Stimulated activated CD4-positive, alpha-beta T cell treated with anti-CD3 and anti-CD28 coated beads, Interleukin-1b, Interleukin-23, amount 100 ng/mL, for 48 hours (primary cell): ENCODE measurements at places on chromosomes 2 and 18.

DNA sequence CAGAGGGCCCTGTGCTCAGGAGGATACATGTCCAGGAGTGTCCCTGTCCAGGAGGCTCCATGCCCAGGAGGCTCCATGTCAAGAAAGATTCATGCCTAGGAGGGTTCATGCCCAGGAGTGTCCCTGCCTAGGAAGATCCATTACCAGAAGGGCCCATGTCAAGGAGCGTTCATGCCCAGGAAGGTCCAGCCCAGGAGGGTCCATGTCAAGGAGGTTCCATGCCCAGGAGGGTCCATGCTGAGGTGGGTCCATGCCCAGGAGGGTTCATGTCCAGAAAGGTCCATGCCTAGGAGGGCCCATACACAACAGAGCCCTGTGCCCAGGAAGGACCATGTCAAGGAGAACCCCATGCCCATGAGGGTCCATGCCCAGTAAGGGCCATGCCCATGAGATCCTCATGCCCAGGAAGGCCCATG is 7.0 kb downstream of the GPR35 start:
- no peak for DNase-seq

- no peak for DNase-seq
Measured at GRCh38 chr2:144572977-144573376, 53.1 kb upstream of the ZEB2 start.

DNA sequence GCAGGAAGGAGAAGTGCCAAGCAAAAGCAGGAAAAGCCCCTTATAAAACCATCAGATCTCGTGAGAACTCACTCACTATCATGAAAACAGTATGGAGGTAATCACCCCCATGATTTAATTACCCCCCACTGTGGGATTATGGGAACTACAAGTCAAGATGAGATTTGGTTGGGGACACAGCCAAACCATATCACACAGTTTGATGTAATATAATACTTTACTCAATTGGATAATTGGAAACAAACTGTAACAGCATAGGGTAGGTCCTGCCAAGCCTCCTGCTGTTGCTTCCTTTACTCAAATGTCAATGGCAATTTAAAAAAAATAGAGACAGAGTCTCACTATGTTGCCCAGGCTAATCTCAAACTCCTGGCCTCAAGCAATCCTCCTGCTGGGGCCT is 15.5 kb upstream of the METTL21A start:
- DNase-seq: no peak

DNA sequence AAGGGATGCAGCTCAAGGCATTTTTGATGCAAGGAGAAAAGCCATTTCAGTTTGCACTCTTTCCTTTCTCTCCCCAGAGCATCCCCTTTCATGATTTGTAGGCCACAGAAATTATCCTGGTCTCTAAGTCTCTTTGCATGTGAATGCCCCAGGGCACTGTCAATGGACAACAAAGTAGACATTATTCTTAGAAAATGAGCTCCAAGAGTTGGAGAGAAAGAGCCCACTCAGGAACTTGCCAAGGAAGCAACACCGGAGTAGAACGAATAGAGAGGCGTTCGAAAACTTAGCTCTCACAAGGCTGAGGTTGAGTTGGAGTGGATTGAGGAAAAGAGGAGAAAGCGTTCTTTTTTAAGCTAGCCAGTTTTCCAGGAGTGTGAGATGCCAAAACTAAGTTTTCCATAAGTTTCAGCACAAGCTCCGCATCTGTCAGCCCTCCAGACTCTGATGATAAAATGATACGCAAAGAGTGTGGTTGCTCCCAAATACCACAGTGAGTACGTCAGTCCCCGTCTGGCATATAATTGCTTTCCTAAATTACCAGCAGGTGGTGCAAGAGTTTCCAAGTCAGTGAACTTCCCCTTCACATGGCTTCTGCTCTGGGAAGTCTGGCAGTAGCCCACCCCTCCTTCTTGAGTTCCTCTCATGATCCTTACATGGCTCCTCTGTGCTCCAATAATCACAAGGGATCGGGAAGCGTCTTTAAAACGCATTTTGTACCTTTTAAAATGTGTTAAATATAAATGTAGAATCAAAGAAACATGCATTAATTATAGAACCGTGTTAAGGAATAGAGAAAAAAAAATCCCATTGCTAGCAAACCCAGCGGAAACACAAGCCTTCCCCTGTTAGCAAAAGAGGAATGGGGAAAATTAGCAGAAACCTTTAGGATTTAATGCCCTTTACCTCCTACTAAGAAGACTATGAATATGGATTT is 1060.6 kb upstream of the FANCL start:
- DNase-seq: no peak

DNA sequence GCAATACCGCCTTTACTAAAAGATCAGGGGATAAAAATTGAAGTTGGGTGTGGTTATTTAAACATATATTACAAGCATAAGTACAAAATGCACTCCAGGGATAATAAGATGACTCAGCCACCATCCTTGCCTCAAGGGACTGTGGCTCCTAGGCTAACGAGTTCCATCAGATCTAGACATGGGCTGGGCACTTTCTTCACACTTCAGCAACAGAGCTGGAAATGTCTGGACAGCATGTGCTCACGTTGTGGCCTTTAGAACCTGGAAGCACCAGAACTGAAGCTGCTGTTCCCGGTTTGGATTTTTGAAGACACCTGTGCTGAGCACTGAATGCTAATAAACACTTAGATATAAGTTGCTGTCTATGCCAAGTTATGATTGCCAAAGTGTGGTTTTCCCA is 384.2 kb upstream of the SALL3 start:
- DNase-seq: no peak

GRCh38 chr2:215604606-215605005 is 168.7 kb upstream of the FN1 start:
- DNase-seq: no peak

DNA sequence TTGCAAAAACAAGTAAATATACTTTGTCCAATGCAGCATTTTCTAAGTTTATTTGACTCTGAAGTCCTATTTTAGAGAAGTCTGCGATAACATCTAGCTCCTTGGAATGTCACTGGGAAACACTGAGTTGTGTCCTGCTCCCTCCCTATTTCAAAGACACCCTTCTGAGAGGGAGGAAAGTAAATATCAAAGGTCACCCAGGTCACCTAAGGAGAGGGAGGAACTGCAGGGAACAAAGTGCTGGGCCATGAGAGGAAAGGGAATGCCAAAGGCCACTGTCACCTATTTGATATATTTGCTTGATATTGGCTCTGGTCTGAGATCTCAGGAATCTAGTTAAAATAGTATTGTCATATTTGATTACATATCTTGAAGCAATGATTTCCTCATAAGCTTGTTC is 201.3 kb downstream of the GCA start:
- no peak for DNase-seq

GRCh38 chr2:6449343-6449742 is 416.4 kb downstream of the CMPK2 start:
- DNase-seq: no peak

DNA sequence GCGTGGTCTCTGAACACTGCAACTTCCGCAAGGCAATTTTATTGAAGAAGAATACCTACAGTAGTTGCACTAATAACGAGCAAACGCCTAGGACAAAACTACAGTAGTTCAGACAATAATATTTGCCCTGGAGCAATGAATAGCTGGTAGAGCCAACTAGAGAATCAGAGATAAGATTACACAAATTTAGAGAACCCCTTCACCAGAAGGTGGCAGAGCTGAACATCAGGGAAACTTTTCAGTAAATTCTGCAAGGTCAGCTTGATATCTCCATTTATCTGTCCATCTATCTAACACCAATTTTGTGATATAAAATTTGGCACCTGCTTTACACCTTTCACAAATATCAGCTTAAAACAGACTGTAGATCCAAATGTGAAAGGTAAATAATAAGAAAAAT is 43.8 kb downstream of the CDH19 start:
- DNase-seq: no peak

- no peak for DNase-seq
Measured at GRCh38 chr2:46697830-46698323, 217.7 kb downstream of the MCFD2 start.

DNA sequence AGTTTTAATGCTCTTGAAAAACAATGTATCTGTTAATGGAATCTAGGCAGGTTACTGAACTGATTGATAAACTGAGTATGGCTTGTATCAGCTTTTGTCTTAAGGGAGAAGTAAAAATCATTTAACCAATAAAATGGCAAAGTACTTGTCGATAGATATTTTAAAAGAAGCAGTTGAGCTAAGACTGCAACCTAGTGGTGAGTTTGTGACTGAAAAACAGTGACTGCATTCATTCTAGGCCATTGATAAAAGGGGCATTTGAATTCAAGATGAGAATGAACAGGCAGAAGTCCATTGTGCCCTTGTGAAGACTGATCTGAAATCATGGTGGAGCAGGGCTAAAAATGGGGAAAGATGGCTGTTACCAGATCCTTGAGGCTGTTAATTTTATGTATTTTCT is 59.4 kb upstream of the MSTN start:
- DNase-seq: no peak

DNA sequence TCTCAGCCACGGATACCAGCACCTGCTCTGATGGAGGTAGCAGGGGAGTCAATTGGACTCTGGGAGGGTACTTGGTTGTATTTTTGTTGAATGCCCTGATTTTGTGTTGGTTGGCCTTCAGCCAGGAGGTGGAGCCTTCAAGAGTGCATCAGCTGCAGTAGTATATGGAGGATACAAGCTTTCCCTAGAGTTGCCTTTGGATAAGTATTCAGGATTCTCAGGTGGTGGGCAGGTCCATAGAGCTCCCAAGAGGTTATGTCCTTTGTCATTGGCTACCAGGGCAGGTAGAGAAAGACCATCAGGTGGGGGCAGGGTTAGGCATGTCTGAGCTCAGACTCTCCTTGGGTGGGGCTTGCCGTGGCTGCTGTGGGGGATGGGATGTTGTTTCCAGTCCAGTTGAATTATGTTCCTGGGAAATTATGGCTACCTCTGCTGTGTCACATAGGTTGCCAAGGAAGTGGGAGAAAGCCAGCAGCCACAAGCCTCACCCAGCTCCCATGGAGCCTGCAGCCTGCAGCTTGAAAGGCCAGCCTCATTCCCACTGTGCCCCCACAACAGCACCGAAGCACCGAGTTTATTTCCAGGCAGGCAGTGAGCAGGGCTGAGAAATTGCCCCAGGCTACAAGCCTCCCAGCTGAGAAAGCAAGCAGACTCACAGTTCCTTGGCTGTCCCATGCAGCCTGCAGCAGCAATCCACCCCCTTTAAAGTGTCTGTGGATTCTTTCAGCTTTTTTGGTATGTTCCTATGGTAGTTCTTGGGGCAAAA is 38.6 kb upstream of the CHST9 start:
- DNase-seq: no peak

DNA sequence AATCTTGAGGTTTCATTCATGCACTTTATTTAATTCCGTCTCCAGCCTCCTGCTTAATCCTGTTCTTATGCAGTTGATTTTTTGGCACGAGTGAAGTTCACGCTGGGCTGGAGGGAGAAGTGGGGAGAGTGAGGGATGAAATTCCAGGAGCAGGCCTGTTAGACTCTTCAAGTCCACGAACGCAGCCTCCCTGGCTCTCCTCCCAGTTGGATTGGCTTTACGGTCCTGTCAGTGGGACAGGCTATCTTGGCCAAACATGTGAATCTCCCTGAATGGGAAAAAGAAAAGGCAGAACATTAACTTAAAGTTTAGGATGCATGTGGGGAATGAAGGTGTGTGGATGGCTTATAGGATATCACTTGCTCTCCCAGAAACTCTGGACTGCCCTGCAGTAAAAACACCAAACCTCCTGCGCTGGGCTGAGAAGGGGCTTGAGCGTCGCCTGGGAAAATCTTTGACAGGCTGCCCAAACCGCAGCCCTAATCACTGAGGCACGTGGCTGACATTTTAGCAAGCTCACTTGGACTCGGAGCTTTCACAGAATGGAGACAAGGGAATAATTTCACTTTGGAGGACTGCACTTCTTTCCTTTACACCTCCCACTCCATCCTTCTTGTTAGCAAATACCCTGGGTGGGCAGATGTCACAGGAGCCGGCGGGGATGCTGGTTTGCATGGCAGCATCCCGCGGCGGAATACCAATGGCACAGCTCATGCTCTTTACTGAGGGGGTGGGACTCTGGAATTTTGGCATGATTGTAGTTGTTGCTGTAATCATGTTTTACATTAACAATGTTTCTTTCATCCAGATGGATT is 93.9 kb downstream of the ACKR3 start:
- DNase-seq: no peak

DNA sequence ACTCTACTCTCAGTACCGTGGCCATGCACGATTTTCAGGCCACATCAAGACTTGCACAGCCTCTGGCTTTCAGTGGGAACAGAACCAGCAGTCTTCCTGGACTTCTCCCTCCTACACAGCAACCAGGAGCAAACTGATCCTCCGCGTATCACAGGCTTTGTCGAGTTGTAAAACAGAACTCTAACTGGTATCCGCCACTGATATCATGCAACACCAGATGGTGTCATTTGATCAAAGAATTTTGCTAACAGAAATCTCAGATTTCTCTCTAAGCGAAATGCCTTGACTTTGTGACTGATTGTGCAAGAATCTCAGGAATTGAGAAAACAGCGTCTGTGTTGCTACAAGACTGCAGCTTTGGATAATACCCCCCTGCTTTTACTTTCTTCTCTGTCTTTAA is 85.7 kb downstream of the COPS8 start:
- no peak for DNase-seq

GRCh38 chr2:175840256-175840655 is 161.8 kb downstream of the LNPK start:
- DNase-seq: no peak

GRCh38 chr2:101899871-101900270 is 91.9 kb upstream of the IL1R2 start:
- DNase-seq: no peak

- DNase-seq: no peak
Measured at GRCh38 chr2:230828272-230828961, 36.3 kb upstream of the ITM2C start.

- DNase-seq: peak; percentile 33
Measured at GRCh38 chr18:44895176-44895798, 214.6 kb downstream of the SETBP1 start.

DNA sequence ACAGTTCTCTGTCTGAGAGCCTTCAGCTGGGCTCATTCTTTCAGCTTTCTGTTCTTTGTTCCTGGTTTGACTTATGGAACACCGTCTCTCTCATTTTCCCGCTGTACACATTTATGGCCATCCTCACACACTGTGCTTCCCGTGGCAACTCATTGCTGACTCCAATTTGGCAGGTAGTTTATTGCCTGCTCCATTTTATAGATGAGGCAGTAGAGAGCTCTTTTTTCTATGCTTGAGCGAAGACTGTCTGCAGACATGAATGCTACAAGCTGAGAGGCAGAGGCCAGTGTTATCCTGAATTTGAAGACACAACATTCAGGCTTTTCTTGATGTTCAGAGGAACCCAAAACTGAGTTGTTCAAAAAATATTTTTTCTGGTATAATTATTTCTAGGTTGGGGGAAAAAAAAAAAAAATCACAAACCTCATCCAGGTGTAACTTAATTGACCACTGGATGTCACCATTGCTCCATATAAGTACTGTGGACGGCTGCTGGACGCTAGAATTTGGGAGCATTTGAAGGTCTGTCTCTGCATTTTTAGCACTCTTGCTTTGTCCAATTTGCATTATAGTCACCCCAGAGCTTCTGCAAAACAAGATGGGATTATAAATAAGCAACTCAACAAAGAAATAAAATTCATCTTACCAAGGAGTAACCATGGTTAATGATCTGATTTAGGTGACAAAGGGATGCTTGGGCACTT is 83.5 kb downstream of the HRH4 start:
- no peak for DNase-seq
